ENCODE measurements at places on chromosomes 1 and 21.
A peak's percentile ranks its signal among the peaks of the same experiment; 100 is the strongest.

- DNase-seq: peak; percentile 82
Measured at GRCh38 chr1:41666981-41667631, 182.6 kb upstream of the EDN2 start.

GRCh38 chr1:182444497-182444896, 5.4 kb upstream of the RGSL1 start:
- DNase-seq: no peak

DNA sequence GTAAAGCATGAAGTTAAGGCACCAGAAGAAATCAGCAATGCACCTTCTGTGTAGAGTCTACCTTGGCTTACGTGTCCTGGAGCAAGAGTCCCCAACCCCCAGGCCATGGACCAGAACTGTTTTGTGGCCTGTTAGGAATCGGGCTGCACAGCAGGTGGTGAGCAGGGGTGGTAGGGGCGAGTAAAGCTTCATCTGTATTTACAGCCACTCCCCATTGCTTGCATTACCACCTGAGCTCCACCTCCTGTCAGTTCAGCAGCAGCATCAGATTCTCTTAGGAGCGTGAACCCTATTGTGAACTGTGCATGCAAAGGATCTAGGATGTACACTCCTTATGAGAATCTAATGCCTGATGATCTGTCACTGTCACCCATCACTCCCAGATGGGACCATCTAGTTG, 21.5 kb downstream of the ZMYND12 start:
- DNase-seq: no peak

GRCh38 chr1:157099633-157100009, at the start of gene ETV3L:
ETV3L (minus strand) TSS chr1:157099808; CDS start chr1:157099523, 285 bp downstream.
- DNase-seq: no peak

DNA sequence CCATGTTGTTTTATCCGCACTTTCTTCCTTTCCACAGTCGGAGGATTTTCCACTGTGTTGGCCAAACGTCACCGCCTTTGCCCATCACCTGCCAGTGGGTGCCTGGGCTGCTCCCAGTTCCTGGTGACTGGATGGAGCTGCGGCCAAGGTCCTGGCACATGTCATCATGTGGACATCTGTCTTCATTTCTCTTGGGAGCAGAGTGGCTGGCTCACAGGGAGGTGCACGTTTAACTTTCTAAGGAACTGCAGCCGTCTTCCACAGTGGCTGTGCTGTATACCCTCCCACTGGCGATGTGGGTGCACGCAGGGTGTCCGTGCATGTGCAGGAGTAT, 19.5 kb upstream of the RNF223 start:
- no peak for DNase-seq

DNA sequence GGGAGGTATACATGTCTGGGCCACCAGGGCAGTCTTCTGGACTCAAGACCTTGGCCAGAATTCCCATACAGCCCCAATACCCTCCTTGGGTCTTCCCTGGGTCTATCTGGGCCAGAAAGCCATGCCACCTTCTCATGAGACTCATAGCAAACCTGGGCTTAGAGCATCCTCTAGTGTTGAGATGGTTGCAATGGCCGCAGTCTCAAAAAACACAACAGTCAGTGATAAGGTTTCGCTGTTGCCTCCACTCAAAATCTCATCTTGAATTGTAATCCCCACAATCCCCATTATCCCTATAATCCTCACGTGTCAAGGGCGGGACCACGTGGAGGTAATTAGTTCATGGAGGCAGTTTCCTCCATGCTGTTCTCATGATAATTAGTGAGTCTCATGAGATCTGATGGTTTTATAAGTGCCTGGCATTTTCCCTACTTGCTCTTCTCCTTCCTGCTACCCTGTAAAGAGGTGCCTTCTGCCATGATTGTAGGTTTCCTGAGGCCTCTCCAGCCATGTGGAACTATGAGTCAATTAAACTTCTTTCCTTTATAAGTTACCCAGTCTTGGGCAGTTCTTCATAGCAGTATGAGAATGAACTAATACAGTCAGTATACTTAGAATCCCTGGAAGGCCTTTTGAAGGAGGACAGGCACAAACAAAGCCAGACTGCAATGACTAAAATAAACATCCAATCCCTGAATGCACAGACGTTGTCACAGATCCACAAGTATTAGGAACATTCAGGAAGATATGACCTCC, 77.0 kb downstream of the CTH start:
- peak; percentile 8 for DNase-seq

DNA sequence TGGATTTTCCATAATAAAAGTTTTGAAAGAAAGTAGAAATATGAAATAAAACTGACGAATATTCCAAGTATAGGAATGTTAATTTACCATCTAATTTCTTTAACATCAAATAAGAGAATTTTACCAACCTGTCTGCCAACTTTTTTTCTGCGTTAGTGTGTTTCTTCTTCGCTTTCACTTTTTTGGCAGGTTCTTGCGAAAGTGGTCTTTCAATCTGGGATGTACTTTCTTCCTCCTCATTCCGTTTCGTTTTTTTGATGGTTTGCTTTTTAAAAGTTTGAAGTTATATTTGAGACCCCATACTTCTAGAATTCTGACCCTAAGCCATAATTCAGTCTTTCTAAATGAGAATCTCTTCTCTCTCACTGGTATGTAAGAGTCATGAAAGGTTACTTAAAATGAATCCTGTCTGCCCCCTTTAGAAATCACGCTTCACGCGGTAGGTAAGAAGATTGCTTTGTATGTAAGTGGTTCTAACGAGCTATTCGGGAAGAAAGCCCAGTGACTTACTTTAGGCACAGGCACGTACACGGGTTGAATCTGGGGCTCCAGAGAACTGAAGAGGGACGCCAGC, 580 bp downstream of the RBM34 start:
- no peak for DNase-seq

GRCh38 chr1:24278726-24279125, 40.4 kb upstream of the GRHL3 start:
- DNase-seq: no peak

- no peak for DNase-seq
Measured at GRCh38 chr1:216144661-216145450, 278.4 kb downstream of the USH2A start.

GRCh38 chr1:33126411-33127000, 45.6 kb downstream of the AZIN2 start:
- no peak for DNase-seq

- DNase-seq: no peak
Measured at GRCh38 chr1:24865168-24865567, 64.9 kb downstream of the RUNX3 start.

DNA sequence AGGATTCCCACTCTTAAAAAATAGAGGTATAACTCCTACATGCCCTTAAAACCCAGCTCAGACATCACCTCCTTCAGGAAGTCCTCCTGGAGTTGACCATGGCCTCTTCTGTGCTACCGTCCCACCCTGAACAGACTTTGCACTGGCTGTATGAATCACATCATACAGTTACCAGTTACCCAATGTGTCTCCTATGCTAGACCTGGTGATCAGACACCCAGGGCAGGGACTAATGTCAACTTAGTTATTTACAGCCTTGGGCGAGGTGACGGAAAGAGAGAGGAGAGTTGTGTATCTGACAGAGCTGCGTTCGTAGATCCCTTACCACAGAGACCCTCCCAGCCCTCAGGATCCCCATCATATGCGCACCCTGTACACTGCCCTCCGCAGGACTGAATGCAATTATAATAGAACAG, 72.7 kb downstream of the SLC66A1 start:
- DNase-seq: no peak

GRCh38 chr1:1968767-1969504, 34.6 kb downstream of the CFAP74 start:
- DNase-seq: no peak

DNA sequence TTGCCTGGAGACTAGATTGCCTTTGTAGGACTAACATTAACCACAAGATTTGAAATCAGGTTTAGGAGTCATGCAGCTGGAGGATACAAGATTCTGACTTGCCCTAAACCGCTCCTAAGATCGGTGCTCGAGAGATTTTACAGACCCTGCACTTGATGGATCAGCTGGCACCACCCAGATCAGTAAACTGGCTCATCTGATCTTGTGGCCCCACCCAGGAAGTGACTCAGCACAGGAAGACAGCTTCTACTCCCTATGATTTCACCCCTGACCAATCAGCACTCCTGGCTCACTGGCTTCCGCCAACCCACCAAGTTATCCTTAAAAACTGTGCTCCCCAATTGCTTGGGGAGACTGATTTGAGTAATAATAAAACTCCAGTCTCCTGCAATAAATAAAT, 876 bp upstream of the CATSPERE start:
- DNase-seq: no peak

- no peak for DNase-seq
Measured at GRCh38 chr1:208254376-208254775, 10.2 kb upstream of the PLXNA2 start.

DNA sequence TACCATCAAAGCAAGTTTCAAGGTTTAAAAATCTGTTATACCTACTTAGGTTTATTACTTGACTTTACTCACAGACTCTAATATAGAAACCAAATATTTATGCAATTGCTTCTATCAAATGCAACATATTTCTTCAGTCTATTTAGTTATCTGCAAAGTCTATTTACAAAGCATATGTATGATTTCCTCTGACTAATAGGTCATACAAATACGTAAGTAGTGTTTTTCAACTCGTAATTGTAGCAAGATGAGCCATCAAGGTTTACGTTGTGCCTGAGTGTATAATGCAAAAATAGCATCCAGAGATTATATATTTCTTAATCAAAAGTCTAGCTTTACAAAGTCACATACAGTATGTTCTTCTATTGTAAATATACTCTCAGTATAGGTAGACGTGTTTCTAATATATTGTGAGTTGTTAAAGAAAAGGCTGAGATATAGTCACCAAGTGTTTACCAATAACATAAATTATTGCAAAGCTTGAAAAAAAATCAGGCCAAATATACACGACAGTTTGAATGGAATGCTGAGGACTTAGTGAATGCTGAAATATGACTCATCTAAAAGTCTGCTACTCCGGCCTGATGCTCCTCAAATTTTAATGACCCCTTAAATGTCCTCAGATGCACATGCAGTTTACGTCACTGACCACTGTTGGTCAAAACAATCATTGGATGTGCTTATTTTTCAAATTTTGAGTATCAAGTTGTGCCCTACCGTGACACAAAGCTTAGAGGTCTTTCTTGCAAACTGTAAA, 48.4 kb downstream of the ADAMTS5 start:
- DNase-seq: no peak

Data from RPMI8226 (cell line).